ENCODE measurements at places on chromosomes 12 and 14.

DNA sequence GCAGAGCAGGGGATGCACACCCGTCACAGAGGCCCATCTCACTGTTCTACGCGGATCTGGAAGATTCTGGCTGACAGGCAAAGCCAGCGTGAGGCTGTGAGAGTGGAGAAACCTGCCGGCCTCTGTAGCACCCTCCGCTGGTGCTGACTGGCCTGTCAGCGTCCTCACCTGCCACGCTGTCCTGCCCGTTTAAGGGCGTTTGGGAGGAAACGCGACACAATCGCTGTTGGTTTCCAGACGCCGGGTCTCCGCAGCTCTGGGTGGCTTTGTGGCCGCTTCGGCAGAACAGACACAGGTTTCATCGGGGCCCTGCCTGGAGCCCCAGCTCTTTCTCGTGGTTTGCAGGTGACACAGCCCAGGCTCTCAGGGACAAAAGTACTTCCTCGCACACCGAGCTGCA is 70.6 kb downstream of the NOC4L start:
- DNase-seq: no peak

GRCh38 chr12:123614531-123614930 is 12.6 kb downstream of the DDX55 start:
- no peak for DNase-seq

- DNase-seq: no peak
Observed at GRCh38 chr14:103765526-103765925, 49.9 kb downstream of the ZFYVE21 start.

- no peak for DNase-seq
Observed at GRCh38 chr12:6567112-6567670, 900 bp downstream of the NOP2 start.

GRCh38 chr12:92045852-92046251 is 99.8 kb downstream of the BTG1 start:
- DNase-seq: no peak

DNA sequence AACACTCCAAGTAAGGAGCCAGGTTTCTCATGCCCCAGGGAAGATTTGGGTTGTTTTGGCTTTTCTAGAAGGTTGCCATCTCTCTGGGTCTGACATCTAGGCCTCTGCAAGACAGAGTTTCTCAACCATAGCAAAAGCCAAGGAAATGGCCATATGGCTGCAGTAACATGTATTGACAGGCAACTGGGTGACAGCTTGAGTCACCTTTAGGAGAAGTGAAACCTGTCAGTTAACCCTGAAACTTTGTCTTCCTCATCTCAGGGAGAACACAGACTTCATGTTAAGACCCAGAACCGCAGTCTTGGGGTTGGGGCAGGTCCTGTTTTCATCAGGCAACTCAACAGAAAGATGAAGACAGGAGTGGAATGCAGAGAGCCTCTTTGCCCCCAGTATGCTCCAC is 46.0 kb upstream of the PLBD1 start:
- DNase-seq: no peak
